ENCODE measurements at places on chromosomes 6 and 20. TPM values are rescaled to one million over a fixed set of nuclear protein-coding genes. Genes with fewer than 3 reads are reported as not detected.

The COL21A1 gene
- total RNA-seq: 1.8 TPM

The SLC13A3 gene
- total RNA-seq: not detected

The CDC5L gene
- total RNA-seq: 43.4 TPM

DNA sequence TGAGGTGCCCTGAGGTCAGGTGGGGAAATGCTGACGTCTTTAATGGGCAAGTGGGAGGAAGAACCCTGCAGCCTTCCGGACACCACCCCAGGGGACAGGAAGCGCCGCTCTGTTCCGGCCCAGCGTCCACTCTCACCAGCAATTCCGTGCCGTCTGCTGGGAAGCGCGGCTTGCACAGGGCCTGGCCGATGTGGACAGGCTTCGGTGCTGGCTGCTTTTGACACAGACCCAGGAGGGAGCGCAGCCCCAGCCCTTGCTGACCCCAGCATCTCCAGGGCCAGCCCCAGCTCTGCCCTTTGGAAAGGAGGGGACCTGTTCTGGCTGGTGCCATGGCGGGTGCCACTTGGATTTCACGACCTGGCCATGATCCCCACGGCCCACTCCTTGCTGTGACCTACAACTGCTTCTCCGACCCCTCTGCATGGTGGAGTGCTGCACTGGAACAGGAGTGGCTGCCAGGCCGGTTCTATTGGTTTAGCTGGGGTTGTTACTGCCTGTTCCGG lies 123.2 kb downstream of the DLL1 start:
- H3K4me3 ChIP-seq: no peak overlapping the region
- H3K27me3 ChIP-seq: peaks cover 39% of the 10 kb centered on the region
- no peak overlapping the region for H3K27ac ChIP-seq
- H3K36me3 ChIP-seq: peaks cover 4% of the 10 kb centered on the region
- no peaks in the 10 kb centered on the region for H3K4me1 ChIP-seq
